Breast epithelium (tissue), 4 donors: ENCODE measurements at places on chromosomes 7 and 10. TPM values are rescaled to one million over a fixed set of nuclear protein-coding genes. Genes with fewer than 3 reads are reported as not detected.

- no peak overlapping the region for H3K27ac ChIP-seq
- no peak for DNase-seq
- H3K4me3 ChIP-seq: no peak overlapping the region
Measured at GRCh38 chr10:110364531-110364937, 59.8 kb upstream of the SMNDC1 start.

DNA sequence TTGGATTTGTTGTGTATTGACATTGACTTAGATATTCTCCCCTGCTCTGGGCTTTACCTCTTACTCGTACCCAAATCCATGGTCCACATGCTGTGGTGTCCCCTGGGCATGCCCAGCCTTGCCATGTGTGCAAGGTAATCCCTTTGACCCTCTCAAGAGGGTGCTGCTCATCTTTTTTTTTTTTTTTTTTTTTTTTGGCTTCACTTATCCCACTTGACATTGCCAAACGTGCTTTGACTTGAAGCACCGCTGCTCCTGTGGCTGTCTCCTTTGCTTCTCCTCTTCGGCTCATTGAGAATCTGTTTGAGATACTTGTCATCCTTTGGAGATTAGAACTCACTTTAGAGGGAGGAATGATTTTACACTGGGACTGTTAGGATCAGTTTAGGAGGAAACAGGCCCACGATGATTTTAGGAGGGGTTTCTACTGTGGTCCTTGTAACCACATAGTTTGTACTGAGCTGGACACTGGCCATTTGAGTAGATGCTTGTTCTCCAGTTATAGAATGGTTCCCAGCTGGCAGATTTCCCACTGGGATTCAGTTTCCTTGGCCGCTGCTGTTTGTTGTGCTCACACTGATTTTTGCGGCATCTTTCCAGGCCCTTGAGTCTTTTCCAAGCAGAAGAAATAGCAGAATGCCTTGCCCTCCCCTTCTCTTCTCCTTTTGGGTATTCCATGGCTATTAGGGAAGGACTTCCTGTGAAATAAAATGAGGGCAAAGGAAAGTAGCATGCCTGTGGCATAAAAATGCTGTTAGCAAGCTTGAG is 184.8 kb downstream of the AUTS2 start:
- H3K4me3 ChIP-seq: no peak overlapping the region
- H3K36me3 ChIP-seq: no peaks in the 10 kb centered on the region
- H3K4me1 ChIP-seq: no peaks in the 10 kb centered on the region
- peak; percentile 27 for DNase-seq

DNA sequence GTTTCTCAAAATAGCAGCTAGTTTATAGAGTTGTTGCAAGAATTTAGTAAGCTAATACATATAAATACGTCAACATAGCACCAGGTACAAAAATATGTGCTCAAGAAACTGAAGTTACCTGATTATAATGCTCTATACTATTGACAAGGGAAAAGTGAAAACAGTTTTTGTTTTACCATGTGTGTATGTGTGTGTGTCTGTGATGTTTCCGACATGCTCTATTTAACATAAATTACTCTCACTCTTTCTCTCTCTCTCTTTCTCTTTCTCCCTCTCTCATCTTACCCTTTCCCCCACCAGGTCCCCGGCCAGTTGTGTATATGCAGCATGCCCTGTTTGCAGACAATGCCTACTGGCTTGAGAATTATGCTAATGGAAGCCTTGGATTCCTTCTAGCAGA is 4.3 kb downstream of the LIPN start:
- H3K4me3 ChIP-seq: no peak overlapping the region
- no peaks in the 10 kb centered on the region for H3K36me3 ChIP-seq
- no peak for DNase-seq
- H3K4me1 ChIP-seq: no peaks in the 10 kb centered on the region

The CYP3A4 gene
- 0.33 TPM for total RNA-seq

DNA sequence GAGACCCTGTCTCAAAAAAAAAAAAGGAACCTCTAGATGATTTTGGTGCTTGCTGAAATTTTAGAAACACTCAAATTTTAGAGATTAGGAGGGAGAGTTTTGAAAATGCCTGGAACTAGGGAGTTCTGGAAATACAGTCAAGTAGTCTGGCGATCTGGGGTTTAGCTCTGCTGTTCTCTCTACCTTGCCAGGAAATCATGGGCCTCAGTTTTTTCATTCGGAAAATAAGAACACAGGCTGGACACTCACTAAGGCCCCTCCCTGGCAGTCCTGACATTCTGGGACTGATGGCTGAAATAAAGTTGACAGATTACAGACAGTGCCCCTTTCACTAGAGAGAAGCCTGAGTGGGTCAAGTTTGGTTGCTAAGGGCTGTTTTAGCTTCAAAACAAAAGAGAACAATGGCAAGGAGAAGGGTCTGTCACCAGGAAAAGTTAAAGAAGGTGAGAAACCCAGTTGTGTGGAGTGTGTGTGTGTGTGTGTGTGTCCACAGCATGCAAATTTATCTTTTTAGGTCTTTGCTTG is 25.0 kb upstream of the CALN1 start:
- H3K4me3 ChIP-seq: no peak overlapping the region
- no peaks in the 10 kb centered on the region for H3K4me1 ChIP-seq
- no peaks in the 10 kb centered on the region for H3K36me3 ChIP-seq

- H3K27me3 ChIP-seq: no peaks in the 10 kb centered on the region
- no peaks in the 10 kb centered on the region for H3K36me3 ChIP-seq
- H3K4me3 ChIP-seq: no peak overlapping the region
- no peak overlapping the region for H3K27ac ChIP-seq
- peaks cover 6% of the 10 kb centered on the region for H3K4me1 ChIP-seq
Measured at GRCh38 chr7:142516038-142516501, 233.2 kb upstream of the PRSS1 start.

DNA sequence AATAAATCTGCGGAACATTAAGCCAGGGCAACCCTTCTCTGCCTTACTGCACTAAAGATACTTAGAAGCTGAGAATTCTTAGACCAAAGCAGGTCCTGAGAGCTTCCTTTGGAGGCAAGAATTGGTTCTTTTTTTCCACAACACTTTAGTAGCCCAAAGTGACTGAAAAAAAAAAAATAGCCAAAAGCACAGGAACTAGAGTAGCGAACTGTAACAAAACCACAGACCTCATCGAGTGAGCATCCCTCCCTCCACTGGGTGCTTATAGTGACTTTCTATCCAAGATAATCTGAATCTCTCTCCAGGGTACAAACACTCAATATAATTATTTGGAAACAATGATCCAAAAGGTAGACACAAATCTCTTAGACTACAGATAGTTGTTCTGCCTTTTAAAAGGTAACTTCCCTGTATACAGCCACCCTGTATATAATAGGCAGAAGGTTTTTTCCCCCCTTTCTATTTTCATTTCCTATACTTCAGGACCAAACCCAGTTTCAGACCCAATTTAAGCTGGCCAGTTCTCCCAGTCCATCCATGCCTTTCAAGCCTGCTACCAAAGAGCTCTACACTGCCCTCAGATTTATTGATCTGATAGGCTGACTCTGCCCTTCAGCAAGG is 31.6 kb upstream of the KCNIP2 start:
- H3K36me3 ChIP-seq: no peaks in the 10 kb centered on the region
- no peak overlapping the region for H3K27ac ChIP-seq
- no peaks in the 10 kb centered on the region for H3K4me1 ChIP-seq
- no peak for DNase-seq
- no peaks in the 10 kb centered on the region for H3K27me3 ChIP-seq
- H3K4me3 ChIP-seq: no peak overlapping the region

DNA sequence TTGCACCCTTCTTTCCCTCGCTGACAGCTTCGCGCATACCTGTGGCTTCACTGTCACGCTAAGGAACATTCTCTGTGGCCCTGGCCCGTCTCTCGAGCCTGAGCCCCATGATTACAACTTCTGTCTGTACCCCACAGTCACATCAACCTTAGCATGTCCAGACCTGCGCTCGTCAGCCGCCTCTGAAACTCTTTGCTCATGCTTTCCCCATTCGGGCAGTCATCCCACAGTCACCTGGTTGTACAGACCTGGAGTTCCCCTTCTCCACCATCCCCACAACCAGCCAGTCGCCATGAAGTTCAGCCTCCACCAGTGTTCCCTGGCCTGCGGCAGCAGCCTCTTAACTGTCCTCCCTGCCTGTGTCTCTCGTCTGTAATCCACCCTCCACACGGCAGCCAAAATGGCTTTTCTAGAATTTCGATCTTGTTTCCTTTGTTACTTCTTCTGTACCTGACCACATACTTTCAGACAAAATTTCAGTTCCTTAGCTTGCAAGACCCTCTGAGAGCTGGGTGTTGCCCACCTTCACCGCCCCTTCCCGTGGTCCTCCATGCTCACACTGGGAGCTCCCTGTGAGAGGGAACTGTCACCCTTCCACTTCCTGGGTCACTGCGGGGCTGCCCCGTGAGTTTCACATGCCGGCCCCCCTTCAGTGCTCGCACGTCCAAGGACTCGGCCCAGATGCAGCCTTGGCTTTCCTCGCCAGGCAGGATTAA is 229.2 kb downstream of the CELF2 start:
- no peaks in the 10 kb centered on the region for H3K27me3 ChIP-seq
- no peak overlapping the region for H3K27ac ChIP-seq
- H3K4me1 ChIP-seq: no peaks in the 10 kb centered on the region
- H3K36me3 ChIP-seq: no peaks in the 10 kb centered on the region
- no peak overlapping the region for H3K4me3 ChIP-seq

The PTPN12 gene
- 176 TPM for total RNA-seq

GRCh38 chr10:16820421-16820820 is 3.2 kb upstream of the RSU1 start:
- DNase-seq: no peak
- no peaks in the 10 kb centered on the region for H3K27me3 ChIP-seq
- H3K27ac ChIP-seq: no peak overlapping the region
- no peak overlapping the region for H3K4me3 ChIP-seq

GRCh38 chr7:87330316-87330715 is 15.1 kb upstream of the CROT start:
- peaks cover 4% of the 10 kb centered on the region for H3K36me3 ChIP-seq
- DNase-seq: no peak
- H3K4me1 ChIP-seq: no peaks in the 10 kb centered on the region

The UTF1 gene
- total RNA-seq: not detected

The EBF3 gene
- total RNA-seq: 28.0 TPM

- no peak overlapping the region for H3K4me3 ChIP-seq
- H3K4me1 ChIP-seq: no peaks in the 10 kb centered on the region
- no peaks in the 10 kb centered on the region for H3K27me3 ChIP-seq
Measured at GRCh38 chr10:47049906-47050305, 138.7 kb downstream of the PTPN20 start.

The TNKS2 gene
- total RNA-seq: 48.2 TPM

GRCh38 chr7:15862016-15862780 is 175.7 kb upstream of the MEOX2 start:
- H3K27ac ChIP-seq: no peak overlapping the region
- H3K4me3 ChIP-seq: no peak overlapping the region

GRCh38 chr10:78372806-78373205 is 339.1 kb downstream of the RPS24 start:
- no peak overlapping the region for H3K4me3 ChIP-seq
- DNase-seq: no peak
- H3K27me3 ChIP-seq: no peaks in the 10 kb centered on the region

- H3K27ac ChIP-seq: no peak overlapping the region
- H3K4me3 ChIP-seq: no peak overlapping the region
- DNase-seq: no peak
- H3K4me1 ChIP-seq: no peaks in the 10 kb centered on the region
Measured at GRCh38 chr10:97812696-97813095, 36.9 kb upstream of the GOLGA7B start.

- H3K4me3 ChIP-seq: no peak overlapping the region
- H3K27ac ChIP-seq: no peak overlapping the region
- DNase-seq: no peak
- H3K4me1 ChIP-seq: no peaks in the 10 kb centered on the region
- H3K27me3 ChIP-seq: no peaks in the 10 kb centered on the region
- no peaks in the 10 kb centered on the region for H3K36me3 ChIP-seq
Measured at GRCh38 chr10:61765176-61766087, 102.7 kb downstream of the CABCOCO1 start.

- H3K4me1 ChIP-seq: peaks cover 3% of the 10 kb centered on the region
- no peak overlapping the region for H3K27ac ChIP-seq
- H3K36me3 ChIP-seq: no peaks in the 10 kb centered on the region
- no peaks in the 10 kb centered on the region for H3K27me3 ChIP-seq
- no peak overlapping the region for H3K4me3 ChIP-seq
- DNase-seq: peak; percentile 11
Measured at GRCh38 chr10:79063071-79063491, 5.7 kb upstream of the ZMIZ1 start.

- no peaks in the 10 kb centered on the region for H3K36me3 ChIP-seq
- DNase-seq: peak; percentile 48
- peak within 1 kb of the TSS; percentile 90 for H3K27ac ChIP-seq
- H3K4me3 ChIP-seq: peak within 1 kb of the TSS; percentile 96
- H3K27me3 ChIP-seq: no peaks in the 10 kb centered on the region
Measured at GRCh38 chr10:34815185-34816084, at the start of gene PARD3. Gene PARD3, minus strand, starts transcription at chr10:34815296. Its CDS starts 301 bp downstream, at chr10:34814995.

DNA sequence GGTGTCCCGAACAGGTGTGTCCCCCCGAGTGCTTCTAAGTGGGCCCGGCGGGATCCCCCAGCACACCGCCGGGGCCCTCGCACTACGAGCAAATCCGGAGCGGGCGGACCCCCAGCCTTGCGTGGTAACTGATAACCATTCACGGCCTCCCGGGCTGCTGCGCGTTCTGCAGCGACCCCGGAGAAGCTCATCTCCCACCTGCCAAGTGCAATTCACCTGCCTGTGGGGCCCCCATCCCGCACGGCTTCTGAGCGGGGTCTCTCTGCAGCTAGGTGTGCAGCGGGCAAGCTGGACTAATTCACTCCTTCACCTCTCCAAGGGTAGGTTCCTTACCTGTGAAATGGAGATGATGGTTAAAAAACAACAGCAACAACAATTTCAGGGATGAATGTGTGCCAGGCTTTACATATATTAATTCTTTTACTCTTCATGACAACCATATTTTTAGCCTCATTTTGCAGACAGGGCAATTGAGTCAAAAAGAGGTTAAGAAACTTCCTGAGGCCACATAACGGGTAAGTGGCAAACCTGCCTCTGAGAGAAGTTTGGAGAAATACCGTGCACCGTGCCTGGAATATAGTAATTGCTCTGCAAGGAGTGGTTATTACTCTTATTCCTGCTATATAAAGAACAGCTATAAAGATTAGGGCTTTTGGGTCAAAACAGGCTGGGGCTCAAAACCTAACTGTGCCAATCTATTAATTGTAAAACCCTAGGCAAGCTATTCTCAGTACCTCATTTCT is 652 bp upstream of the PODXL start:
- DNase-seq: no peak
- H3K4me3 ChIP-seq: peak overlapping the region; percentile 63
- peaks cover 5% of the 10 kb centered on the region for H3K4me1 ChIP-seq
- H3K27me3 ChIP-seq: no peaks in the 10 kb centered on the region
- H3K36me3 ChIP-seq: no peaks in the 10 kb centered on the region

- peak overlapping the region; percentile 93 for H3K4me3 ChIP-seq
- no peaks in the 10 kb centered on the region for H3K27me3 ChIP-seq
- no peaks in the 10 kb centered on the region for H3K36me3 ChIP-seq
- peak overlapping the region; percentile 93 for H3K27ac ChIP-seq
Measured at GRCh38 chr7:150378115-150378852, 846 bp upstream of the ZNF775 start.
